ENCODE measurements at places on chromosomes 1 and 21.
A peak's percentile ranks its signal among the peaks of the same experiment; 100 is the strongest.

DNA sequence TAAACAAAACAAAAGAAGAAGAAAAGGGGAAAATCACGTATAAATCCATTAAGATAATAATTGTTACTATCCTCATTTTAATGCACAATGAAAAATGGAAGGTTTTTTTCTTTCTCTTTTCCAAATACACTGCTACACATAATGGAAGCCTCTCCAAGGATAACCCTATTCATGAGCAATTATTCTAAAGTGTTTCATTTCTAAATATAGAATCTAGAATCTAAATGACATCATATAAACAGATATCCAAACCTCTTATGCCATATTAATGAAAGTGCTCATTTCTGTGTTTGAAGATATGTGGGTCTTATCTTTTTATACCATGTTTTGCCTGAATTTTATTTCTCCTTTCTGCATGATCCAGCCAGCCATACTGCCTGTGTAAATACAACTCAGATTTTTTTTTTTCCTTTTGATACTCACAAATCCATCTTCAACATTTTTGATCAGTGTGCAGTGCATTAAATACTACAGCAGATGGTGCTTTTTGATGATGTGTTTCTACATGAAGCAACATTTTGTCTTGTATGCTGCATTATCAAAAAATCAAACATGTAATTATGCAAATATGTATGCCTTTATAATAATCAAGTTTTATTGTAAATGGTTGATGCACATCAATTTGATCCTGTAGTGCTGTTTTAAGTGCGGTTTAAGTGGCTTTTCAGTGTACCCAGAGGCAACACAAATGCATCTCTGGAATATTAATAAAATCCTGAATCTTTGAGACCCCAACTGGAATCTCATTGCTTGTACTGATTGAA, 625.6 kb upstream of the PTBP2 start:
- DNase-seq: no peak

DNA sequence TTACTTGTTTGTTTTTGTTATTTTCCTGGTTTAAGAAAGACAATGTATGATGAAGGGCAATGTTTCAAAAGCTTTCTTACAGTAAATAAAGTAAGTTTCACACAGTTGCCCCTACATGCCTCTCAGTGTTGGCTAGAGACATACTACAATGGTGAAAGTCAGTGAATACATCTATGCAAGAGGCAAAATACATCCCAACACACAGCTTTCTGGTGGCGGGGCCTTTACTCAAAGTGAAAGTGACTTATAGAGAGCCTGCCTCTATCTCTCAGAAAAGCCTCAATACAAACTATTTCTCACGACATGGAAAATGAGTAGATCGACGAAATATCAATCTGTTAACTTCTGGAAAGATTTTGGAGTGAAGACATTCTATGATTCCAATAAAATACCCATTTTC, 122.3 kb downstream of the SLC30A10 start:
- no peak for DNase-seq

GRCh38 chr1:10253755-10254154, 43.4 kb downstream of the KIF1B start:
- DNase-seq: peak; percentile 63

- DNase-seq: peak; percentile 95
These were observed 540.9 kb downstream of the LMO4 start for GRCh38 chr1:87869567-87869966.

DNA sequence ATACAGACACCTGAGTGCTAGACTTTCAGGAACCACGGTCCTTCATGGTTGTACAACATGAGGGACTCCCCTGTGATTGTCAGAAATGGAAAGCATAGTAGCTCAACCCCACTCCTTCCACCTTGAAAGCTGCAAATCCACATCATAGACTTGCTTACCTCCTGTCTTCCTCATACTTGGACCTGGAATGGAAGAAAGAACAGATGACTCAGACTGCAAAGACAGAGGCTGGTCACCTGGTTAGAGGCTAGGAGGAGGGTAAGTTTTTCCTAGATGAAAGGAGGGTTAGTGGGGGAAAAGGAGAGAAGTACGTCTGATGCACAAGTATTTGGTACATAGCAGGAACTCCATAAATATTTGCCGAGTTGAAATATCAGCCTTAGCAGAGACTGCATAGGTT, 37.2 kb downstream of the LRRC71 start:
- no peak for DNase-seq

DNA sequence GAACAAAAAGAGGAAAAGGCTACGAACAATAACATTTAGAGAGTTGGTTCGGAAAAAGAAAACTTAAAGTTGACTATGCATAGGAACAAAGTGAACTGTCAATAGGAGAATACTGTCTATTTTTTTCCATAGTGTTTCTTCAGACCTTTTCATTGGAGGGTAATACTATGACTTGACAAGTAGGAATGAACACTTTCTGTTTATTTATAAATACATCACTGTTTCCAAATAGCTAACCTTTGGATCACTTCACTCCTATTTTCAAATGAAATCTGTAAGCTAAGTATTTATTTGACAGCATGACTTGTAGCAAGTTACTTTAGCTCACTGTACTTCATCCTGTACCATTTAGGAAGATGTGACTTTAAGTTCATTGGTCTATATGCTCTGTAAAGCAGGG, 221.3 kb downstream of the COL24A1 start:
- no peak for DNase-seq

DNA sequence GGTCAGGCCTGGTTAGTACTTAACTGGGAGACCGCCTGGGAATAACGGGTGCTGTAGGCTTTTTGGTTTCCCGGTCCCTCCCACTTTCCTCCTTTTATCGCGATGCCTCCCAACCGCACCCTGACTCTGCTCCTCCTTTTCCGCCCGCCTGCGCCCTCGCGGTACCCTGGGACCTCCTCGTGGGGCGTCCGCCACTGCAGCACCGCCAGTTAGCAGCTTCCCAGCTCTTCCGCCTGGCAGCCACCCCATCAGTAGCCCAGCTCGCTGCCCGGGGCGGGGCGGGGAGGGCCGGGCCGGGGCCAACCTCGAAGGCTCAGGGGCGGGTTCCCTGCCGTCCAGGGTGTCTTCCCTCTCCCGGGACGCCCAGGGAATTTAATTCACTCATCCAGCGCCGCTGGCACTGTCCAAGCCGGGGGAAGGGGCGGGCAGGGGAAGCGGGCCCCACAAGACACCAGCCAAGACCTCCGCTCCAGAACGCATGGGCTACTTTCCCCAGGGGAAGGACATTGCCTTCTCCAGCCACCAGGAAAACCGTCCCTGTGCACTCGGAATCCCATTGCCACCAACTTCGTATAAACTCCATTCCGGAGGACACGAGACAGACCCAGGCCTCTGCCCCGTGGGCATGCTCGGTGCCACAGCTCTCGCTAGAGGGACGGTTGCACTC, 2.0 kb upstream of the ZNF678 start:
- DNase-seq: no peak

GRCh38 chr1:9671377-9672140, 20.0 kb downstream of the PIK3CD start:
- DNase-seq: no peak

GRCh38 chr1:60866917-60867531, 215.3 kb upstream of the NFIA start:
- DNase-seq: peak; percentile 87

DNA sequence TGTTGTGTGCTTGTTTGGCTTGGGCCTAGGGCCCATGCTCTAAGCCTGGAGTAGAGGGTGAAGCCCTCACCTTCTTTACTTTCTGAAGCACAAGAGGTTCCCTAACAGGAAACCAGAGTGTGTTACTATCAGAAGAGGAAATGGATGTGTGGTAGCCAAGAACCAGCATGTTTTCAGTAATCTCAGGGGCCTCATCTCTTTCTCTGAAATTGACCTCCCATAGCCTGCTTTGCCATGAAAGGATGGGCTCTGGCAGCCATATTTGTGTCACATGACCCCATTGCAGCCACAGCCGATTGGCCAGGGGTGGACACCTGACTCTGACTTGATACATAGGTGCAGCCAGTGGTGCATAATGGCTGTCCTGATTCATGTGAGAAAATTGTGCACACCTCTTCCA, 18.6 kb downstream of the A3GALT2 start:
- no peak for DNase-seq

DNA sequence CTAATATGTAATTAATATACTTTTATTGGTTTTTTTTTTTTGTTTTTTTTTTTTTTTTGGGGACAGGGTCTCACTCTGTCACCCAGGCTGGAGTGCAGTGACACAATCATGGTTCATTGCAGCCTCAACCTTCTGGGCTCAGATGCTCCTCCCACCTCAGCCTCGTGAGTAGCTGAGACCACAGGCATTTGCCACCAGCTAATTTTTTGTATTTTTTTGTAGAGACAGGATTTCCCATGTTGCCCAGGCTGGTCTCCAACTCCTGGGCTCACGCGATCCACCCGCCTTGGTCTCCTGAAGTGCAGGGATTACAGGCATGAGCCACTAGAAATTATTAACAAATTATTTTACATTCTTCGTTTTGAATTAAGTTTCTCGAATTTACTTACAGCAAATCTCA, 16.8 kb upstream of the POGZ start:
- no peak for DNase-seq

- DNase-seq: no peak
These were observed 1.1 kb upstream of the CFAP141 start for GRCh38 chr1:154207262-154207661.

GRCh38 chr1:190140644-190141043, 337.0 kb downstream of the BRINP3 start:
- no peak for DNase-seq

- no peak for DNase-seq
These were observed 9.7 kb upstream of the GPR61 start for GRCh38 chr1:109529881-109530456.

GRCh38 chr1:162329826-162330225, 46.8 kb downstream of the SPATA46 start:
- no peak for DNase-seq

GRCh38 chr1:24162201-24162600, 19.3 kb upstream of the IL22RA1 start:
- no peak for DNase-seq

DNA sequence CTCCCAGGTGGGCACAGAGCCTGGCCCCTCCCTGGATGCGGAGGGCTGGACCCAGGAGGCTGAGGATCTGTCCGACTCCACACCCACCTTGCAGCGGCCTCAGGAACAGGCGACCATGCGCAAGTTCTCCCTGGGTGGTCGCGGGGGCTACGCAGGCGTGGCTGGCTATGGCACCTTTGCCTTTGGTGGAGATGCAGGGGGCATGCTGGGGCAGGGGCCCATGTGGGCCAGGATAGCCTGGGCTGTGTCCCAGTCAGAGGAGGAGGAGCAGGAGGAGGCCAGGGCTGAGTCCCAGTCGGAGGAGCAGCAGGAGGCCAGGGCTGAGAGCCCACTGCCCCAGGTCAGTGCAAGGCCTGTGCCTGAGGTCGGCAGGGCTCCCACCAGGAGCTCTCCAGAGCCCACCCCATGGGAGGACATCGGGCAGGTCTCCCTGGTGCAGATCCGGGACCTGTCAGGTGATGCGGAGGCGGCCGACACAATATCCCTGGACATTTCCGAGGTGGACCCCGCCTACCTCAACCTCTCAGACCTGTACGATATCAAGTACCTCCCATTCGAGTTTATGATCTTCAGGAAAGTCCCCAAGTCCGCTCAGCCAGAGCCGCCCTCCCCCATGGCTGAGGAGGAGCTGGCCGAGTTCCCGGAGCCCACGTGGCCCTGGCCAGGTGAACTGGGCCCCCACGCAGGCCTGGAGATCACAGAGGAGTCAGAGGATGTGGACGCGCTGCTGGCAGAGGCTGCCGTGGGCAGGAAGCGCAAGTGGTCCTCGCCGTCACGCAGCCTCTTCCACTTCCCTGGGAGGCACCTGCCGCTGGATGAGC, 34.2 kb downstream of the TRIM11 start:
- DNase-seq: no peak

DNA sequence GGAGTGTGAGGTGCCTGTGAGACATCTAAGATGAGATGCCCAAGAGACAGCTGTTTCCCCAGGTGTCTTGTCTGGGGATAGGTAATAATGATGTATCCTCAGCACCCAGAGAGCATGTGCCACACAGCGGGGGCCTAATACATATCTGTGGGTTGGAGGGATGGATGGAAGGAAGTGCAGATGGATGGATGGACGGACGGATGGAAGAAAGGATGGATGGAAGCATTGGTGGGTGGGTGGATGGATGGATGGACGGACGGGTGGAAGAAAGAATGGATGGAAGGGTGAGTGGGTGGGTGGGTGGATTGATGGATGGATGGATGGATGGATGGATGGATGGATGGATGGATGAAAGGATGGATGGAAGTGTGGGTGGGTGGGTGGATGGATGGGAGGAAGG, 78.5 kb upstream of the EFHD2 start:
- DNase-seq: no peak

DNA sequence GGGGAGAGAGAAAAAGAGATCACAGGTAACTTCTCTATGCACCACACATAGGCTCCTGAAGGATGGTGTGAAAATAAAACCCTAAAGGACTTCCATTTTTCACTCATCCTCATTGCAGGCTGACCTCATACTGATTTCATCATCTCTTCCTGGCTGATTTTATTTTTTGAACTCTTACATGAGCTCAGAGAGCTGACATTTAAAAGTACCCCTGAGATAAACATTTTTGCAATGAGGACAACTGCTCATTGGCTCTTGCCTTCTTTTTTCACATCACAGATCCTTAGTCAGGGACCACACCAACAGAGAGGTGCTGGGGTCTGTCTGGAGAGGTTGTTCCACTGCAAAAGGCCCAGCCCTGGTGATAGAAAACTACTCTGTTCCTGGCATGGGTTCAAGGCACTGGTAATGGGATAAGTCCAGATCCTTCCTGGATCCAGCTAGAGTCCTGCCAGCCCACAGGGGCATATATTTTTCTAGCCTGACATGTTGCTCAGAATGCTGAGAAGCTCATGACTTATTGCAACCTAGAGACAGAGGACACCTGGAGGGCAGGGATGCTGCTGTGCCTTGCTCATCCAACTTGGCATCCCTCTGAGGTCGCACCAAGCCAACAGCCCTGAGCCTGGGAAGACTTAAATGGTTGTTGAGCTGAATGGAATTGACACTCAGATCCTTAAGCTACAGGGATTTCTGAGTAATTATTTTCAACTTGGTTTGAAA, 360.0 kb downstream of the HHAT start:
- DNase-seq: peak; percentile 34

GRCh38 chr1:204480515-204480914, 14.1 kb downstream of the PIK3C2B start:
- no peak for DNase-seq

GRCh38 chr1:219626865-219627264, 14.0 kb upstream of the ZC3H11B start:
- no peak for DNase-seq

- DNase-seq: no peak
These were observed 28.8 kb upstream of the SLC19A1 start for GRCh38 chr21:45570826-45571601.

GRCh38 chr1:9238134-9238533, 3.6 kb downstream of the H6PD start:
- DNase-seq: no peak

DNA sequence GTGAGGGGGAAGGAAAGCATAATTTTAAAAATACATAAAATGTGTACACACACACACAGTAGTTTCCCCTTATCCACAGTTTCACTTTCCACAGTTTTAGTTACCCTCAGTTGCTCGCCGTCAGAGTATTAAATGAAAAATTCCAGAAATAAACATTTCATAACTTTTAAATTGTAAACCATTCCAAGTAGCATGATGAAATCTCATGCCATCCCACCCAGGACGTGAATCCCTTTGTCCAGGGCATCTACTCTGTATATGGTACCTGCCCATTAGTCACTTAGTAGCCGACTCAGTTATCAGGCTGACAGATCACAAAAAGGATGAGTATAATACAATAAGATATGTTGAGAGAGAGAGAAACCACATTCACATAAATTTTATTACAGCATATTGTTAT, 36.2 kb downstream of the EPS15 start:
- no peak for DNase-seq
